Stimulated activated CD4-positive, alpha-beta T cell treated with anti-CD3 and anti-CD28 coated beads, TNF-alpha, amount 100 ng/mL, for 1 hour (primary cell): ENCODE measurements at places on chromosomes 13 and 19.

DNA sequence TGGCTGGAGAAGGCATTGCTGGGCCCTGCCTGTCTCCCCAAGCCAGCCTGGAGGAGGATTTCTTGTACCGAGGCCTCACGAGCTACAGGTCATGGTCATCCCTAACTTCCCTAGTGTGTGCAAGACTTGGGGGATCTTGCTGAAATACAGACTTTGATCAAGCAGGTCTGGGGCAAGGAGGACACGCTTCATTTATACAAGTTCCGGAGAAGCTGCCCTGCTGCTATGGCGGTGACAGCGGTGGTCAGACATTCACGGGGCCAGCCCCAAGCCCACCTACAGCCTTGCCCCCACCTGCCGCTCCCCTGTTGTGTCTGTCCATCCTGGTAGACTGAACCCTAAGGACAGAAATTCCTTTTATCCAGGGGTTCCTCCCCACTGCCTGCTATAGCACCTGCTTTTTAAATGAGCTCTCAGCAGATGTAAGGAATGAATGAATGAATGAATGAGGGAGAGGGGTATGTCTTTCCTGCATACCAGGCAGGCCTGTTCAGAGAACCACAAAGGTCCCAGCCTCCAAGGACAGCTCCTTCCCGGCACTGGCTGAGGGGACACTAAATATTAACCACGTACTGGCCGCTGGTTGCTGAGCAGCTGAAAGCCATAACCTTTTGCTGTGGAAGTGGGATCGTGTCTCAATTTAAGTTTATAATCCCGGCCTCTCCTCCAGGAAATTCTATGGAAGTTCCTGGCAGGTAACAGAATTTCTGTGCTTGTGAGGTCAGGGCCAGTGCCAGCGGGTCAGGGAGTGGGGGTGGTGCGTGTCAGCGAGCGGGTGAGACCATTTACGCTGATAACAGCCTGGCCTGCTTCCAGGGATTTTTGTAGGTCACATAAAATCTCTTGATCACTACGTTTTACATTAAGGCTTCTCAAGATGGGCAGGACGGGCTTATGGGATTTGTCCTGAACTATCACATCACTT is 27.1 kb downstream of the TSSK6 start:
- no peak for DNase-seq

- DNase-seq = no peak
Measured at GRCh38 chr13:99385161-99385560, 78.0 kb upstream of the GPR183 start.

DNA sequence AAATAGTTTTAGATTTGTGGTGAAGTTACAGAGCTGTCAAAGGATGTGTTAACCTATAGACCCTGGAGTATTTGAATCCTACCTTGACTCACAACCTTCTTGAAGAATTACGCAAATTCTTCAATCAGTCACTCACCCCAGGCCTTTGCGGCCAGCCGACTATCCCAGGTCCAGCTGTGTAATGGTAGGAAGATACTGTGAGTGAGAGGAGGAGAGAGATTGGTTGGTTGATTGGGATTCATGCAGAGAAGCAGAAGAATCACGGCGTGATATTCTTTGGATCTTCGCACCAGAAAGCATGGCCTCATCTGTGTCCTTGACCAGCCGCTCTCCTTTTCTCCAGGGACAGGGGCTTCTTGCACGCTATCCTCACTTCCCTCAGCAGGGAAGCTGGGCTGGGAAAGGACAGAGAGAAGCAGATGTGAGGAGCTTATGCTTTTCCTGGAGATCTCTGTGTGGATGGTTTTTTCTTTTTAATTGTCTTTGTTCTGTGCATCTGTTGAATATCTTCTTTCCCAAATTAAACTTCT is 249.1 kb downstream of the GGACT start:
- no peak for DNase-seq

DNA sequence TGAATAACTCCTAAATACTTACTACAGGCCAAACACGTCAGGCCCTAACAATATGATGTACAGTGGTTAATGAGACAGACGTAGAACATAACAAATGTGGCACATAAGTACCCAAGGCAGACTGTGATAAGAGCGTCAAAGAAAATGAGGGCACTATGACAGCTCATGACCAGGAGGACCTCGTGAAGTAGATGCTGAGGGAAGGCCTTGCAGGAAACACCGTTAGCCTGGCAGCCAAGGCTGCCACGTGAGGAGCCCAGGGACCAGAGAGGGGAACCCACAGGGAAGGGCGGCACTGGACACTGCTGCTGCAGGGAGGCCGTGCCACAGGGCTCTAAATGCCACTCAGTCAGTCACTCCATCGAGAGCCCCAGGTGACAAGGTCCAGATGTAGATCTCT is 5.7 kb downstream of the TUBGCP3 start:
- DNase-seq = no peak

DNA sequence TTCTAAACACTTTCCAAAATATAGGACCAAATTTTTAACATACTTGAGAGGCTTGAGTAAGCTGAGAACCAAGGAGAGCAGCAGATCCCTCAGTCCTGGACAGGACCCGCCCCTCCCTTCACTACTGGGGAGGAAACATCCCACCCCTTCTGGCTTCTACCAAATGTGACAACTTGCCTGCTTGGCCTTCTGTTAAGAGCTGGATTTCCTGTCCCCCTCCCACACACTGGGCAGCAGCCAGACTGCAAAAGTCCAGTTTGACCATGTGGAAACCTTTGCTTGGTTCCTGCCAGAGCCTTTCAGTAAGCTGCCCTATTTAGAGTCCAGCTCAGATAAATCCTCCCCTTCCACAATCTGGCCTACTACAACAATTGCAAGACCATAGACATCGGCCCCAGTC is 84.3 kb downstream of the FGF14 start:
- no peak for DNase-seq

GRCh38 chr19:29873024-29873800 is 61.4 kb downstream of the CCNE1 start:
- DNase-seq = peak; percentile 49

DNA sequence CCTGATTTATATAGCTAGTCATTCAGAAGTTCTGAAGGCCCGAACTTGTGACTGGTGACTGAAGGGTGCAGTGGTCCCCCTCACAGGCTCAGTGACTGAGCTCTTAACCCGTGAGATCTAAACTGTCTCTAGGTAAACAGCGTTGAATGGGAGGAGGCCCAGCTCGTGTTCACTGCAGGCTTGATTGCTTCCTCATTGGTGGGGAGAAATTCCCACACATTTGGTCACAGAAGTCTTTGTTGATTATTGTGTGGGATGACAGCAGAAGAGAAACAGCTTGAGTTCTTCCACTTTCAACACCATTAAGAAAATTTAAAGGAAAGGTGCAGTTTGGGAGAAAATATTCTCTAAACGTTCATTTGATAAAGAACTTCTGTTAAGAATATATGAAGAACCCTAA is 1178.0 kb downstream of the UQCRFS1 start:
- DNase-seq = no peak

DNA sequence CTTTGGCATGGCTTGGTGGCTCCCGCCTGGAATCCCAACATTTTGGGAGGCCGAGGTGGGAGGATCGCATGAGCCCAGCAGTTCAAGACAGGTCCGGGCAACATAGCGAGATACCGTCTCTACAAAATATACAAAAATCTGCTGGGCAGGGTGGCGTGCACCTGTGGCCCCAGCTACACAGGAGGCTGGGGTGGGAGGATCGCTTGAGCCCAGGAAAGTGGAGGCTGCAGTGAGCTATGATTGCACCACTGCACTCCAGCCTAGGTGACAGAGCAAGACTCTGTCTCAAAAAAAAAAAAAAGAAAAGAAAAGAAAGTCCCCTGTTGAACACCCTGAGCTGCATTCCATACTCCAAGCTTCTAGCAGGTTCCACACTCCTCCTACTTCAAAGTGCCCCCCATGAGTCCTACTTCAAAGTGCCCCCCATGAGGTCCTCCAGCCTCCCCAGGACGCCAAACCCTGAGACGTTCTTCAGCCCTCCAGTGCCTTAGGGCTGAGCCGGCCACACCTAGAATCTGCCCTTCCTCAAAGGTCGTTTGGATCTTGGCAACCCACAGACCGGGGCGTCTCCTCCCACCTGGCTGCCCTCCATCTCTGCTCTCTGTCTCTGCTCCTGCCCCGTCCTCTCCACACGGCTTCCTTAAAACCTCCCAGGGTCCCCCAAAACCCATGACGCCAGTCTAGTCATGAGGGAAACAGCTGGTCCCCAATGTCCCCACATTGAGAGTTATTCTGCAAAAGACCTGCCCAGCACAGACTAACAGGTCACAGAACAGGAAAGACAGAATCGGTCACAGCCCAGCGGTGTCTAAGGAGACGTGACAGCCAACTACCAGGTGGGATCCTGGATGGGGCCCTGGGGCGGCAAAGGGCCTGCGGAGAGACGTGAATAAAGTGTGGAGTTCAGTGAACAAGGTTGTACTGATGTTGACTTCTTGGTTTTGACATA is 4.8 kb downstream of the TJP3 start:
- no peak for DNase-seq

GRCh38 chr19:30317403-30317802 is 54.8 kb upstream of the ZNF536 start:
- no peak for DNase-seq
